ENCODE measurements at places on chromosomes 13 and 19. TPM values are rescaled to one million over a fixed set of nuclear protein-coding genes. Genes with fewer than 3 reads are reported as not detected.

The KLK5 gene
- not detected for total RNA-seq

The MADCAM1 gene
- 0.70 TPM for total RNA-seq

The STAP2 gene
- 12.3 TPM for total RNA-seq

The KIR3DL2 gene
- not detected for total RNA-seq

The URAD gene
- total RNA-seq: not detected
